Activated naive CD8-positive, alpha-beta T cell treated with anti-CD3 and anti-CD28 coated beads for 36 hours (primary cell): ENCODE measurements at places on chromosomes 7 and 10. TPM values are rescaled to one million over a fixed set of nuclear protein-coding genes. Genes with fewer than 3 reads are reported as not detected.
A peak's percentile ranks its signal among the peaks of the same experiment; 100 is the strongest.

DNA sequence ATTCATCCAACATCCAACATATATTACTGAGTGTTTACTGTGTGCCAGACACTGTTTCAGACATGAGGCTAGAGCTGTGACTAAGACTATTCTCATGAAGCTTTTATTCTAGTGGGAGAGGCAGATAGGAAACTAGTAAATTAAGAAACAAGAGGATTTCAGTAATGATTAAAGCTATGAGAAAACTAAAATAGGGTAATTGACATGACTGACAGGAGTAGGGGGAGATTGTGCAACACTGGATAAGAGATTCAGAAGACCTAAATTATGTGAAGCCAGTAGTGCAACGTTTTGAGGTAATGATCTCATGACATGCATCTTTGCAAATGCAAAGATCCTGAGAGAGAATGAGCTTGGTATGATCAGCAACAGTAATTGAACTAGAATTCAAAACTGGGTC, 48.6 kb upstream of the MKLN1 start:
- no peak for DNase-seq
- no peaks in the 10 kb centered on the region for H3K4me1 ChIP-seq
- no peaks in the 10 kb centered on the region for H3K36me3 ChIP-seq
- no peak overlapping the region for H3K4me3 ChIP-seq
- H3K27me3 ChIP-seq, result no peaks in the 10 kb centered on the region
- H3K27ac ChIP-seq, result no peak overlapping the region

PLAC9 gene
- not detected for total RNA-seq

LIPM gene
- not detected for total RNA-seq

GRCh38 chr10:28942012-28942411, 264.7 kb downstream of the BAMBI start:
- H3K27ac ChIP-seq, result no peak overlapping the region
- no peaks in the 10 kb centered on the region for H3K27me3 ChIP-seq
- DNase-seq, result no peak
- no peaks in the 10 kb centered on the region for H3K4me1 ChIP-seq
- no peak overlapping the region for H3K4me3 ChIP-seq

DNA sequence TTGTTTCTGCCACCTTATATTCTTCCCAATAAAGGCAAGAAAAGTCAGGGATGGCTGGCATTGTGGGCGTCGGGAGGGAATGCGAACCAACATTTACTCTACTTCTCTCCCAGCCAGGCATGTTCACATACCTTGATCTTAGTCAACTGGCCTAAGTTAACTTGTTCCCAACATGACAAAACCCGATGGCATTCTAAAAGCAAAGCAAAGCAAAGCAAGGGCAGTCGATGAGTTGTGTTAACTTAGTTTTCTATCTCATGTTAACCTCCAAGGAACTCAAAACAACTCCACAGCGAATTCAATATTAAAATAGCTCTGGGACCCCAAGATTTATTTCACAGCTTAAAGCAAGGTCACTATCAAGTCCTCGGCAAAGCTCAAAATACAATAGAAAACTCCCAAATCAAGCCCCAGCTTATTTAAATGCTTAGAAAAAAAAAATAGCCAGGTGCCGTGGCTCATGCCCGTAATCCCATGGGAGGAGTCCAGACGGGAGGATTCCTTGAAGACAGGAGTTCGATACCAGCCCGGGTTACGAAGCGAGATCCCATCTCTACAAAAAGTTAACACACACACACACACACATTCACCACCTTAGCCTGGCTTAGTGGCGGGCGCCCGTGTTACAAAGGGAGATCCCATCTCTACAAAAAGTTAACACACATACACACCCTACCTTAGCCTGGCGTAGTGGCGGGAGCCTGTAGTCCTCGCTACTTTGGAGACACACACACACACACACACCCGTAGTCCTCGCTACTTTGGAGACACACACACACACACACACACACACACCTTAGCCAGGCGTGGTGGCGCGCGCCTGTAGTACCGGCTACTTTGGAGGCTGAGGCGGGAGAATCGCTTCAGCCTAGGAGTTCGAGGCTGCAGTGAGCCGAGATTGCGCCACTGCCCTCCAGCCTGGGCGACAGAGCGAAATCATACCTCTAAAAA, 901 bp upstream of the CCNY start:
- peak overlapping the region; percentile 93 for H3K27ac ChIP-seq
- H3K27me3 ChIP-seq, result no peaks in the 10 kb centered on the region
- DNase-seq, result peak; percentile 44
- peak overlapping the region; percentile 91 for H3K4me3 ChIP-seq

GRCh38 chr10:129517680-129518057, 50.6 kb downstream of the MGMT start:
- peaks cover 14% of the 10 kb centered on the region for H3K36me3 ChIP-seq
- no peak for DNase-seq
- H3K27ac ChIP-seq, result no peak overlapping the region
- peaks cover 16% of the 10 kb centered on the region for H3K4me1 ChIP-seq
- H3K4me3 ChIP-seq, result no peak overlapping the region
- no peaks in the 10 kb centered on the region for H3K27me3 ChIP-seq

GRCh38 chr10:59245686-59246085, 69.2 kb downstream of the PHYHIPL start:
- DNase-seq, result no peak
- no peak overlapping the region for H3K4me3 ChIP-seq
- no peaks in the 10 kb centered on the region for H3K36me3 ChIP-seq
- peaks cover 3% of the 10 kb centered on the region for H3K27me3 ChIP-seq
- H3K4me1 ChIP-seq, result no peaks in the 10 kb centered on the region

DNA sequence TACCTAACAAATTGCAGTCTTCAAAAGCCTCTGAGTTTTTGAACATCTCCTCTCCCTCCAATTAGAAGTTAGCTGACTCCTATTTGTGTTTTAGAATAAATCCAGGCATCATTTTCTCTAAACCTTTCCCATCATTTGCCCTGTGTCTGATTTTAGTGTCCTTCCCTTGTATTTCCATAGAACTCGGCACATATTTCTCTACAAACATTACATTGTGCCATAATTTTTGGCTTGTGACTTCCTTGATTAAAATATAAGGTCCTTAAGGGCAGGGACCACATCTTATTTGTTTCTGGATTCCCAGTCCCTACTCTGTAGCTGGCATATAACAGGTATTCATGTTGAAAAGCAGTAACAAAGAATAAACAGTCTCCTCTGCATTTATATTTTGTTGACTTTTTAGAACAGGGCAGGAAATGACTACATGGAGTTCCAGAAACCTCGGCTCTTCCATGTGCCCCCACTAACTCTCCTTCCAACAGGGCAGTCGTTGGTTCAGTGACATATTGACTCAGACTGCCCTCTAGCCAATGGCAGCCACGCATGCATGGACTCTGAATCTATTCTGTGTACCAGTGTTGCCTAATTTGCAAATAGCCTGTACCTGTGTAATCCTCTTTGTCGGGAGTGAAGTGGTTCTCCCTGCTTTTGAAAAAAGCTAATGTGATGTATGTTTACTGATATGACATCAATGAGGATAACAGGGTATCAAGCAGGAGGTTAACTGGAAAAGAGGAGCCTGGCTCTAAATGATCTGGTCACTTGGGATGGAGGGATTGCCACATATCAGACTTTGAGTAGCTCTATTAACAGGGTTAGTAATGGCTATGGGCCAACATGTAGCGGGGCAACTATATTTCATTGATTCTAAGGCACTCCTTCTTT, 19.8 kb upstream of the CPN1 start:
- peaks cover 40% of the 10 kb centered on the region for H3K27me3 ChIP-seq
- no peak overlapping the region for H3K4me3 ChIP-seq
- H3K4me1 ChIP-seq, result no peaks in the 10 kb centered on the region
- no peak for DNase-seq
- no peaks in the 10 kb centered on the region for H3K36me3 ChIP-seq
- no peak overlapping the region for H3K27ac ChIP-seq

MYH16 gene
- not detected for total RNA-seq

DNA sequence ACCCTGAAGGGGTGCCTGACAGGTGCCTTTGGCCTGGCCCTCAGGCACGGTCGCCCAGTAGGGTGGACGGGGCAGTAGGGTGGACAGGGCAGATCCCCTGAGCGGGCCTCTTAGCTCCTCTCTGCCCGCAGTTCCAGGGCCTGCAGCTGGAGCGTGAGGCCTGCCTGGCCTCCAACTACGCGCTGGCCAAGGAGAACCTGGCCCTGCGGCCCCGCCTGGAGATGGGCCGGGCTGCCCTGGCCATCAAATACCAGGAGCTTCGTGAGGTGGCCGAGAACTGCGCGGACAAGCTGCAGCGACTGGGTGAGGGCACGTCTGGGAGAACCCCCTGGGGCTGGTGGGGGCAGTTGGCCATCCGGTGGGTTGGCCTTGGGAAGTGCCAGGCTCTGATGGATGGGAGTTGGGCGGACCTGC, 1.7 kb downstream of the VPS37D start:
- peaks cover 38% of the 10 kb centered on the region for H3K27me3 ChIP-seq
- H3K27ac ChIP-seq, result no peak overlapping the region
- peaks cover 6% of the 10 kb centered on the region for H3K4me1 ChIP-seq
- DNase-seq, result no peak
- no peaks in the 10 kb centered on the region for H3K36me3 ChIP-seq

GRCh38 chr10:49498425-49498824, 40.5 kb downstream of the ERCC6 start:
- H3K4me3 ChIP-seq, result no peak overlapping the region
- H3K27me3 ChIP-seq, result no peaks in the 10 kb centered on the region
- DNase-seq, result no peak

NANOS1 gene
- not detected for total RNA-seq

DNA sequence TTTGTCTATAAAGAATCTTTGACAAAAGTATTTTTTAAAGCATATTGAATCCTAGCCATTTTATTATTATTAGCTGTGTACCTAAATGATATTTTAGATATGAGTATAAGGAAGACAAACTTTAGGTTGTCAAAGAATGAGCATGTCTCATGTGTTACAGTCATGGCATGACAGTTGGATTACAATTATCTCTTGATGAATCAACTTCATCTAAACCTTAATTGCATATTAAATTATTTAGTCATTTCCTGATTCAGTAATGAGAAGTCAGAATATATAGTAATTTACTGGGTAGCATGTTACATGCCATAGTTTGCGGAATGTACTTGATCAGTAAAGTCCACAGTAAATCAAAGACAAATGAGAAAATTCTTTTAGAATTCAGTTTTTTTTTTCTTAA, 59.2 kb downstream of the MAPK8 start:
- no peak overlapping the region for H3K4me3 ChIP-seq
- no peak for DNase-seq
- H3K27ac ChIP-seq, result no peak overlapping the region
- H3K4me1 ChIP-seq, result peaks cover 21% of the 10 kb centered on the region
- H3K36me3 ChIP-seq, result no peaks in the 10 kb centered on the region

DNA sequence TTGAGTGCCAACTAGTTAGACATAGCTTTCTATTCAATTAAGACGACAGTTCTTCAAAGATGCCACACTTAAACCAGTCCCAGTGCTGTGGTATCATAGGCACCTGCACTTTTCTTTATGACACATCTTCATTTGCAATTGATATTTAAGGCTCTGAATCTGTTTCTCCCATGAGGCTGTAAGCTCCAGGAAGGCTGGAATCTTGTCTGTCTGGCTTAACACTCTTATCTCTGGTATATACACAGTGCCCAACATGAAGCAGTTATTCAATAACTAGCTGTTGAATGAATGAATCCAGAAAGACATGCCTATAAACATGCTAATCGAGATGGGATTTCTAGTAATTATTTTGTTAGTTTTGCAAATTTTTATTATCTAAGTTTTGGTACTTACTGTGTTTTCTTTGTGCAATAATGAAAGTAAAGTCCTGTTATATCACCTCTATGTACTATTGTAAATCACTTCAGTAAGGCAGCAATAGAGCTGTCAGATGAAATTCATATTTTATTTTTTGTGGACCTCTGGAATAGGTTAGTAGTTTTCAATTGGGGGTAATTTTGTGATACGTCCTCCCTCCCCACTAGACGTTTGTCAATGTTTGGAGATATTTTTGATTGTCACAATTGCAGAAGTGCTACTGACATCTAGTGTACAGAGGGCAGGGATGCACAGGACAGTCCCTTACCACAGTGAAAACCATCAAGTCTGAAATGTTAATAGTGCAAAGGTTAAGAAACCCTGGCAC, 51.3 kb upstream of the STEAP4 start:
- no peaks in the 10 kb centered on the region for H3K36me3 ChIP-seq
- no peaks in the 10 kb centered on the region for H3K4me1 ChIP-seq
- no peak overlapping the region for H3K27ac ChIP-seq
- H3K27me3 ChIP-seq, result peaks cover 23% of the 10 kb centered on the region

DNA sequence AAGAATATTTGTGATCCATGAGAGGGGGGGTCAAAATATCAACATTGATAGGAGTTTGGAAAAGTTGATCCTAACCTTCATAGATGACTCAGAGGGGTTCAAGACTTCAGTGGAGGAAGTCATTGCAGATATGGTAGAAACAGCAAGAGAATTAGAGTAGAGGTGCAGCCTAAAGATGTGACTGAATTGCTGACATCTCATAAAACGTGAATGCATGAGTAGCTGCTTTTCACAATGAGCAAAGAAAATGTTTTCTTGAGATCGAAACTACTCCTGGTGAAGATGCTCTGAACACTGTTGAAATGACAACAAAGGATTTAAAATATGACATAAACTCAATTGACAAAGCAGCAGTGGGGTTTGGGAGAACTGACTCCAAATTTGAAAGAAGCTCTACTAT, 700.7 kb upstream of the FZD8 start:
- no peaks in the 10 kb centered on the region for H3K27me3 ChIP-seq
- H3K36me3 ChIP-seq, result no peaks in the 10 kb centered on the region
- no peak for DNase-seq
- no peak overlapping the region for H3K27ac ChIP-seq

CLDN3 gene
- not detected for total RNA-seq

DNA sequence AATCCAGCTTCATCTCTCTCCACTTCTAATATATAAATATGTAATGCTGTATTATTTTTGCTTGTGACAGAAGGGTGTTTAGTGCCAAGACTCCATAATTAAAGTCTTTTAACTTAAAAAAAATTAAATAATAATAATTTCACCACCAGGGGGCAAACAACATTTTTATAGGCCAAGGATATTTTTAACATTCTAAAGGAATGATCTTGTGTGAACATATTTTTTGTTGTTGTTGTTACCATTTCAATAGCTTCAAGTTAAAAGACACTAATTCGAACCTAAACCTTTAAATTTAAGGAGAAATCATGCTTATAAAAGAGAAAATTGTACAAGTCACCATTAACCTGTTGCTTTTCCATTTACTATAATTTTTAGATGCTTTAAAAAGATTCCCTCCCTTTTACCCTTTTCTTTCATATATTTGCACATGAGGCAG, 7.5 kb upstream of the DNAJC1 start:
- no peak for DNase-seq
- H3K4me3 ChIP-seq, result no peak overlapping the region
- H3K27ac ChIP-seq, result no peak overlapping the region
- no peaks in the 10 kb centered on the region for H3K36me3 ChIP-seq
- peaks cover 2% of the 10 kb centered on the region for H3K4me1 ChIP-seq

GRCh38 chr10:7438196-7438986, 27.6 kb upstream of the SFMBT2 start:
- peaks cover 7% of the 10 kb centered on the region for H3K4me1 ChIP-seq
- H3K27ac ChIP-seq, result no peak overlapping the region
- H3K4me3 ChIP-seq, result no peak overlapping the region
- H3K36me3 ChIP-seq, result no peaks in the 10 kb centered on the region
- no peak for DNase-seq
- H3K27me3 ChIP-seq, result no peaks in the 10 kb centered on the region
